ENCODE measurements at places on chromosomes 16 and 17. TPM values are rescaled to one million over a fixed set of nuclear protein-coding genes. Genes with fewer than 3 reads are reported as not detected.

DNA sequence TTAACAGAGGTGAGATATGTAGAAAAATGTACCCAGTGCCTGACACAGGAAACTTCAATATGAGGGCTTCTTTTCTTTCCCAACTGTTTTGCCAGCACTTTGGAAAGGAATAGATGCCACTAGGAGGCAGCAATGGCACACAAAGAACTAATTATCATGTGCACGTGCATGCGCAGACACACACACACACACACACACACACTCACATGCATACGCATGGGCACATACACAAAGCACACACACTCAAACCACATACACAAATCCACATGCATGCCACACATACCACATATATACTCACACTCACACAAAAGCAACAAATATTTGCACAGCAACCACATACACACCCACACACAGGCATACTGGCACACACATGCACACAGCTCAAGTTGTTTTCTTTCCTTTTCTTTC is 8.8 kb upstream of the CEP112 start:
- H3K4me3 ChIP-seq = no peak overlapping the region
- no peaks in the 10 kb centered on the region for H3K4me1 ChIP-seq
- H3K36me3 ChIP-seq = no peaks in the 10 kb centered on the region
- no peaks in the 10 kb centered on the region for H3K27me3 ChIP-seq
- H3K27ac ChIP-seq = no peak overlapping the region
- DNase-seq = peak; percentile 79

- H3K27me3 ChIP-seq = no peaks in the 10 kb centered on the region
- H3K36me3 ChIP-seq = no peaks in the 10 kb centered on the region
- DNase-seq = no peak
- H3K4me3 ChIP-seq = no peak overlapping the region
- H3K4me1 ChIP-seq = no peaks in the 10 kb centered on the region
These were observed 6.5 kb upstream of the USP32 start for GRCh38 chr17:60398227-60398959.

GRCh38 chr17:61259360-61259759 is 140.3 kb upstream of the TBX2 start:
- H3K27ac ChIP-seq = no peak overlapping the region
- no peaks in the 10 kb centered on the region for H3K4me1 ChIP-seq
- no peak for DNase-seq
- no peaks in the 10 kb centered on the region for H3K27me3 ChIP-seq
- H3K4me3 ChIP-seq = no peak overlapping the region
- H3K36me3 ChIP-seq = no peaks in the 10 kb centered on the region

DNA sequence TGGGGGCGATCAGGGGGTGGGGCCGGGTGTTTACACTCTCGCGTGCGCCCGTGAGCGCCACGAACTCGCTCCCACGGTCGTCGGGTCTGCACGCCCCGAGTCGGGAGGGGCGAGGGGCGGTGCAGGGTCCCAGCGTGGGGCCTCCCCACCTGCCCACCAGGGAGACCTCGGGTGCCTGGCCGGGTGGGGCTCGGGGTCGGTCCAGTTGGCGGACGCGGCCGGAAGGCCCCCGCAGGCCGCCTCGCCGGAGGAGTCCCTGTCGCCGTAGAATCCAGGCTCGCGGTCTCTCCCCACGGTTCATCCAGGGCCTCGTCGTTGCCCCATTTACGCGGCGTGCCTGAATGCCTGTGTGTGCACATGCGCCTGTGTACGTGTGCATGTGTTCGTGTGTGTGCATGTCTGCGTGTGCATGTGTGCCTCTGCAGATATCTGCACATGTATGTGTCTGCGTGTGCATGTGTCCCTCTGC is 510 bp upstream of the RAB40B start:
- H3K4me3 ChIP-seq = peak overlapping the region; percentile 70
- H3K27me3 ChIP-seq = peaks cover 2% of the 10 kb centered on the region
- H3K4me1 ChIP-seq = peaks cover 9% of the 10 kb centered on the region
- H3K36me3 ChIP-seq = no peaks in the 10 kb centered on the region
- no peak for DNase-seq

GRCh38 chr17:14840616-14841231 is 424.4 kb downstream of the PMP22 start:
- no peaks in the 10 kb centered on the region for H3K4me1 ChIP-seq
- no peaks in the 10 kb centered on the region for H3K27me3 ChIP-seq
- peak overlapping the region; percentile 61 for H3K27ac ChIP-seq

GRCh38 chr16:79605999-79606398 is 5.5 kb upstream of the MAF start:
- H3K27ac ChIP-seq = no peak overlapping the region
- H3K4me1 ChIP-seq = peaks cover 18% of the 10 kb centered on the region
- no peak overlapping the region for H3K4me3 ChIP-seq
- no peaks in the 10 kb centered on the region for H3K36me3 ChIP-seq
- peak; percentile 42 for DNase-seq

DNA sequence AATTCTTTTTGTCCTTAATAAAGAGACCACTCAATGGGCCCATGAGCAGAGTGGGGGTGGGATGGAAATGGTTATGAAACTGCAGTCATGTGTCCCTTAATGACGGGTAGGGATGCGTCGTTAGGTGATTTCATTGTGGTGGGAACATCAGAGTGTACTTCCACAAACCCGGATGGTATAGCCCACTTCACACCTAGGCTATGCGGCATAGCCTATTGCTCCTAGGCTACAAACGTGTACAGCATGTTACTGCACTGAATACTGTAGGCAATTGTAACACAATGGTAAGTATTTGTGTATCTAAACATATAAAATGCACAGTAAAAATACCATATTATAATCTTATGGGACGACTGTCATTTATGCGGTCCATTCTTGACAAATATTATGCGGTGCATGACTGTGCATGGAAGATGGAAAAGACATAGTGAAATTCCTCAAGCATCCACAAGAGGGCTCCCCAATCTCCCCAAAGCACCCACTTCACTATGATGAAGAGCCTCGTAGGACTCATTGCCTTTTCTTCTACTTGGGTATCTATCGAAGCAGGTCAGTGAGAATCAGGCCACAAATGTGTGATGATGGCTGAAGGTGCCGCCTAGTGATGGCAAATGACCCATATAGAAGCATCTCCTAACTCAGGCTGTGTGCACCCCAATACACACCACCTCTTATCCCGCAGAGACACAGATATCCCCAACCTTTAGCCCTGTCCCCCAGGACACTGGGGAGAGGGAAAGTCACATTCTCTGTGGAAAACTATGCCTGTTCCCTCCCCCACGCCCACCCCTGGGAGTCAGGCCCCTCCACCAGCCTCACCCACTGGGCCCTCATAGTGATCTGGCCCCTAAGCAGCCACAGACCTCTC is 43.5 kb downstream of the TBX21 start:
- no peak overlapping the region for H3K27ac ChIP-seq
- H3K4me3 ChIP-seq = no peak overlapping the region
- peak; percentile 6 for DNase-seq
- peaks cover 39% of the 10 kb centered on the region for H3K27me3 ChIP-seq
- no peaks in the 10 kb centered on the region for H3K4me1 ChIP-seq

- no peaks in the 10 kb centered on the region for H3K27me3 ChIP-seq
- H3K36me3 ChIP-seq = no peaks in the 10 kb centered on the region
- H3K4me3 ChIP-seq = no peak overlapping the region
These were observed 3.8 kb upstream of the APPBP2 start for GRCh38 chr17:60529806-60530205.

- H3K36me3 ChIP-seq = no peaks in the 10 kb centered on the region
- no peak for DNase-seq
- no peaks in the 10 kb centered on the region for H3K4me1 ChIP-seq
- H3K27me3 ChIP-seq = no peaks in the 10 kb centered on the region
These were observed 128.0 kb upstream of the CACNG5 start for GRCh38 chr17:66706851-66707450.

DNA sequence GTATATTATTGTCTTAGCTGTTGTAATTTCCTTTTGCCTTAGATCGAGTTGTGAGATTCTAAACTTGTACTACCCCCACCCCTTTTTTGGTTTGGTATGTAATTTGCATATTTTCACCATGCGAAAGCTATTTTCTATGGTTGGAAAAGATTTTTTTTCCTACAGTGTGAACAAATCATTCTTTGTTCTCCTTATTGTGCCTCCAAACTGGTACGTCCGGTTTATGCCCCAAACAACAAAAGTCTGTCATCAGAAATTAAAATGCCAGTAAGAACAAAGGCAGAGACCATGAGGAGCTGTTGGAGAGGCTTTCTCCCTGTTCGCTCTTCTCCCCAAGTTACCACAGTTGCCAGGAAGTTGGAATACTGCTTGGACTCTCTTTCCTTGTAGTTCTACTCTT is 66.1 kb downstream of the BCAS3 start:
- H3K36me3 ChIP-seq = no peaks in the 10 kb centered on the region
- DNase-seq = peak; percentile 79
- H3K27ac ChIP-seq = peak overlapping the region; percentile 70
- no peaks in the 10 kb centered on the region for H3K27me3 ChIP-seq

- no peaks in the 10 kb centered on the region for H3K27me3 ChIP-seq
- peak; percentile 91 for DNase-seq
- peak overlapping the region; percentile 84 for H3K27ac ChIP-seq
- H3K36me3 ChIP-seq = no peaks in the 10 kb centered on the region
These were observed 204.9 kb upstream of the KCNJ16 start for GRCh38 chr17:69870091-69870530.

DNA sequence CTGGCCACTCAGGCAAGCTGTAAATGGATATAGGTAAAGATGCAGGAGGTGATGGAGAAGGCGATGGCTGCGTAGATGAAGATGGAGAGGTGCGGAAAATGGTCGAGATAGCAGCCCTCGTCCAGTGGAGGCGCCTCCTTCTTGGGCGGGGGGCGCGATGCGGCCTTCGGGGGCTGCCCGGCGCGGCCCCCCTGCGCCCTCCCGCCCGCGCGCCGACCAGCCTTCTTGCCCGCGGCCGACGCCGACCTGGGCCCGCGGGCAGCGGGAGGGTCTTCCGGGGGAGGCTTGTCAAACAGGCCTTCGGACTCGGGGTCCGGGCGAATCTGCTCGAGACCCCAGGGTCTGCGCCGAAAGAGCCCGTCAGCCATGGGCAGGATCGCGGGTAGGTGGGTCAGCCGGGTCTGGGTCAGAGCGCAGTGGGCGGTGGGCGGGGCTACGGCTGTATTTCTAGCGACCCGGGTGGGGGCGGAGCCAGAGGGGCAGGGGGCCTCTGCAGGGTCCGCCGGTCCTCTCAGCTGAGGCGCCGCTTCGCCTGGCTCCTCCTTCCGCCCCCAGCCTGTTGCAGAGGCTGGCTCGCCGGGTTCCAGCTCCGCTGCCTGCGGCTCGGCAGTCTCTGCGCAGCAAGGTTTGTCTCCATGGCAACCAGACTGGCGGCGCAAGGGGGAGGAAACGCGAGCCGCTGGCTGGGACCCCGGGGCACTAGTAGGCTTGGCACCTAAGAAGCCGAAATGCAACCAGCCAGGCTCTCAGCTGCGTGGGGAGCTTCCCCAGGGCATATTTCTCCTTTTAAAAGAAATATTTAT is 14.4 kb downstream of the MIS12 start:
- H3K4me3 ChIP-seq = peak overlapping the region; percentile 74
- peak; percentile 80 for DNase-seq
- H3K27ac ChIP-seq = peak overlapping the region; percentile 47
- H3K27me3 ChIP-seq = no peaks in the 10 kb centered on the region
- H3K4me1 ChIP-seq = peaks cover 5% of the 10 kb centered on the region
- no peaks in the 10 kb centered on the region for H3K36me3 ChIP-seq

DNA sequence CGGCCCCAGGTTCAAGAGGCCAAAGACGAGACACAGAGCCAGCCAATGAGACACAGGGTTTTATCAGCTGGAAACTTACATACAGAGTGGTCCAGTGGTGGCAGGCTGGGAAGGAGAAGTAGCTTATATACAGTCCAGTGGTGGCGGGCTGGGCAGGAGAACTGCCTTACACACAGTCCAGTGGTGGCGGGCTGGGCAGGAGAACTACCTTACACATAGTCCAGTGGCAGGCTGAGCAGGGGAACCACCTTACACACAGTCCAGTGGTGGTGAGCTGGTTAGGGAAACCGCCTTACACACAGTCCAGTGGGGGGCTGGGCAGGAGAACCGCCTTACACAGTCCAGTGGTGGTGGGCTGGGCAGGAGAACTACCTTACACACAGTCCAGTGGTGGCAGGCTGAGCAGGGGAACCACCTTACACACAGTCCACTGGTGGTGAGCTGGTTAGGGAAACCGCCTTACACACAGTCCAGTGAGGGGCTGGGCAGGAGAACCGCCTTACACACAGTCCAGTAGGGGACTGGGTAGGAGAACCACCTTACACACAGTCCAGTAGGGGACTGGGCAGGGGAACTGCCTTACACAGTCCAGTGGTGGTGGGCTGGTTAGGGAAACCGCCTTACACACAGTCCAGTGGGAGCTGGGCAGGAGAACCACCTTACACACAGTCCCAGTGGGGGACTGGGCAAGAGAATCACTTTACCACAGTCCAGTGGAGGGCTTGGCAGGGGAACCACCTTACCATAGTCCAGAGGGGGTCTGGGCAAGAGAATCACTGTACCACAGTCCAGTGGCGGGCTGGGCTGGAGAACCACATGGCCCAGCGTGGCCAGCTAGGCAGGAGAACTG is 90.9 kb downstream of the GAS7 start:
- H3K4me1 ChIP-seq = no peaks in the 10 kb centered on the region
- H3K27ac ChIP-seq = no peak overlapping the region
- no peak for DNase-seq
- no peaks in the 10 kb centered on the region for H3K27me3 ChIP-seq
- H3K4me3 ChIP-seq = no peak overlapping the region

DNA sequence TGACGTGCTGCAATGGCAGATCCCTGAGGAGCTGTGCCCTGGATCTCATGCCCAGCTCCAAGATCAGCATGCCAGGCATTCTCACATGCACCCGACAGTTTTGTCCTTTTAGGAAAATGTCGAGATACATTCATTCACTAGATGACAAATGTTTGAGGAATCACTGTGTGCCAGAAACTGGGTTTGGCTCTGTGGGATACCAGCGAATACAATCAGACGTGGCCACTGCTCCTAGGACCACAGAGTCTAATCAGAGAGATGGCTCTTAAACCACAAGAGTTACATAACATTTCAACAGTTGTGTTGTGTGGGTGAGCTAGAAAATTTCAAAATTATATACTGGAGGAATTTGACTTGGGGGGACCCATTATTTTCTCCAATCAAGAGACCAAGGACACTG is 579.7 kb downstream of the CDH13 start:
- no peaks in the 10 kb centered on the region for H3K27me3 ChIP-seq
- peak; percentile 37 for DNase-seq
- H3K36me3 ChIP-seq = no peaks in the 10 kb centered on the region
- H3K27ac ChIP-seq = no peak overlapping the region
- peaks cover 3% of the 10 kb centered on the region for H3K4me1 ChIP-seq
- H3K4me3 ChIP-seq = no peak overlapping the region

- H3K4me1 ChIP-seq = no peaks in the 10 kb centered on the region
- no peaks in the 10 kb centered on the region for H3K27me3 ChIP-seq
- DNase-seq = no peak
These were observed 108.3 kb upstream of the DHX40 start for GRCh38 chr17:59456923-59457615.

GRCh38 chr17:28043296-28043695 is 819 bp downstream of the NLK start:
- H3K4me3 ChIP-seq = peak overlapping the region; percentile 79
- H3K27ac ChIP-seq = no peak overlapping the region
- H3K27me3 ChIP-seq = no peaks in the 10 kb centered on the region
- DNase-seq = no peak

Gene SLC47A1
- total RNA-seq = 0.17 TPM

Gene TOM1L1
- 27.1 TPM for total RNA-seq

Gene CD300H
- total RNA-seq = not detected

Gene KRTAP4-5
- total RNA-seq = not detected

Gene PLCG2
- total RNA-seq = 3.1 TPM

Gene NLGN2
- total RNA-seq = 77.3 TPM

Gene VWA3A
- total RNA-seq = not detected

Gene ELMO3
- 1.2 TPM for total RNA-seq

Gene NRN1L
- total RNA-seq = 0.82 TPM

Gene SCIMP
- total RNA-seq = not detected

Gene KRTAP4-4
- total RNA-seq = not detected

Gene ENGASE
- total RNA-seq = 11.6 TPM

Gene KIAA0753
- total RNA-seq = 23.3 TPM

Gene SLC13A2
- not detected for total RNA-seq

Measured in astrocyte (in vitro differentiated cells and primary cell).